ENCODE measurements at places on chromosomes 6 and 20.

- peak; percentile 19 for DNase-seq
Observed at GRCh38 chr6:29553268-29554057, 6.1 kb downstream of the UBD start.

GRCh38 chr6:54288474-54288873, 19.8 kb upstream of the TINAG start:
- no peak for DNase-seq

DNA sequence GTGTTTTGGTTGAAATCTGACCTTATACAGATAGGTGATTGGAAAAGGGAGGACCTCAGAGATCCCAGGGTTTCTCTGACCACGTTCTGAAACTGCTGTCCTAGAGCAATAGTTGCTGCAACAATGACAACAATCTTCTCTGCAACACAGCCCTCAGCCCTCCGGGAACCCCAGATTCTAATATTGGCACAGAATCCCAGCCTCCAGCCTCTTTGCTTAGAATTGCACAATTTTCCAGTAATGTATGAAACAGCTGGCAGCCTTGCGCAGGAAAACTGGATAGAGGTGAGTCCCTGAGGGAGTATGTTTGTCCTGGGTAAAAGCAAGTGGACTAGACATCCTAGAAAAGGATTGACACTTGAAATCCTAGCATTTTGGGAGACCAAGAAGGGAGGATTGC, 30.4 kb upstream of the PNRC1 start:
- no peak for DNase-seq

DNA sequence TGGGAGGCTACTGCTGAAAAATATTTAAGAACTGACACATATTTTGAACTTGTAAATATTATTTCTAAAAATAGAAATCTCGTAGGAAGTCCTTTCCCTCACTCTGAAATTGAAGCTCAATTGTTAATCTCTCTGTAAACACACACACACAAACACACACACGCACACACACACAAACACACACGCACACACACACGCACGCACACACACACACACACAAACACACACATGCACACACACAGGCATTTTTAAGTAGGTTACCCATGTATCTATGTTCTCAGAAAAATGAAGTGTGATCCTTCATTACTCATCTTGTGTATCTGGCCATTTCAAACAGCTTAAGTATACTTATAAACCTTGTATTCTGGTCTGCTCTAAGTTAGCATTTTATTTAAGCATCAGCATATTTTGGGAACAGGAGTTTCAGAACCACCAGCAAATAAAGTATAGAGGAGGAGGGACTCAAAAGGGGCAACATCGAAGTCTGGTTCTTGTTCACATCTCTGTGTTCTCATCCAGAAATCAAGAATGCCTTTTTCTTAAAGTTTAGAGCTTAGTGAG, 11.6 kb downstream of the CCN6 start:
- DNase-seq = no peak

DNA sequence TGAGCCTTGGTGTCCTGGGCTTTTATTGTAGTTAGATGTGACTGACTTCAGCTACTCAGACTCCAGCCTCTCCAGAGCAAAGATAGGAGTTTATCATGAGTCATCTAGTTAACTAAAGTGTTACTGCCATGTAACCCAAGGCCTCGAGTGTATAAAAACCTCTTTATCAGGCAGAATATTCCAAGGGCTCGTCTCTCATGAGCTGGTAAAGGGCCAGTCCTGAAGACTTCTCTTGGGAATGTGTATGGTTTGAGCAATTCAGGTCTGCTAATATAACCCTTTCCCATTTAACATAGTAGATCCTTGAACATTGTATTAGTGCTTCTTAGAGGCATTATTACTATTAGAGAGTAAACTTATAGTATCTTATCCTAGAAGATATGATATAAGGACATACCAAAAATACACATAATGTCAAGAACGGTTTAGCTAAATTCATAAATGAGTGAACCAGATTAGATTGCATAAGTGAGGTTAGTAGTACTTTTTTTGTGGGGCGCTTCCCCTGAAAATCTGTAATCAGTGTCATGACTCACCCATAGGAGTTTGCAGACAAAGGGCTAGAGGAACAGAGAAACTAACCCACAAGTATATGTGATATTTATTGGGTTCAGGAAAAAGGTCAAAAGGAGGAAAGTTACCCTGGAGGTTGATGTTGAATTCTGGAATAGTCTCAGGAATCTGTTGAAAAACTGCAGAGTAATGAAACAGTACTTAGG, 16.0 kb downstream of the DSE start:
- DNase-seq = no peak

DNA sequence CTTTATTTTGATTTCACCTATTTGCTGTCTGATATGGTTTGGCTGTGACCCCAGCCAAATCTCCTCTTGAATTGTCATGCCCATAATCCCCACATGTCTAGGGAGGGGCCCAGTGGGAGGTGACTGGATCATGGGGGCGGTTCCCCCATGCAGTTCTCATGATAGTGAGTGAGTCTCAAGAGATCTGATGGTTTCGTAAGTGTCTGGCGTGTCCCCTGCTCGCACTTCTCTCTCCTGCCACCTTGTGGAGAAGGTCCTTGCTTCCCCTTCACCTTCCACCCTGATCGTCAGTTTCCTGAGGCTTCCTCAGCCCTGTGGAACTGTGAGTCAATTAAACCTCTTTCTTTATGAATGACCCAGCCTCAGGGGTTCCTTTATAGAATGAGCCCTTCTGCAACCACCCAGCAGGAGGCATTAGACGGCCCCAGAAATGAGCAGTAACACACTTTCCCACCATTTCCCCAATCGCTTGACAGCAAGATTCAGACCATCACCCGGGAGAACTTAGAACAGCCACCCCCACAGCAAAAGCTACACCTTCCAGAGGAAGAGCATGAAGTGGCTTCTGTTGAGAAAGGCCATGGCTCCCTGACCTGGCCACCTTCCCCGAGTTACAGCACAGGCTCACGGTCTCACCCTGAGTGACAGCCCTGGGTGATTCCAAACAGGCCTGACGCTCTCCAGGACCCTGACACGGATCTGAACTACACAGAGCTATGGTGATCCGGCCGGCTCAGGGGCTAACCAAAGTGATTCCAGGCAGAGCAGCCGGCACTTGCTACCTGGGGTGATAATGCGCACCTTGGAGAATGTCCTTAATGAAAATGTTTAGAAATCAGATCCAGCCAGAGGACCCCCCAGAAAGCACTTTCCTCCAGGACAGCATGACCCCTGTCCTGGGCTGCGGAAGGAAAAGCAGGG, 131.2 kb upstream of the CDH4 start:
- DNase-seq = peak; percentile 72

DNA sequence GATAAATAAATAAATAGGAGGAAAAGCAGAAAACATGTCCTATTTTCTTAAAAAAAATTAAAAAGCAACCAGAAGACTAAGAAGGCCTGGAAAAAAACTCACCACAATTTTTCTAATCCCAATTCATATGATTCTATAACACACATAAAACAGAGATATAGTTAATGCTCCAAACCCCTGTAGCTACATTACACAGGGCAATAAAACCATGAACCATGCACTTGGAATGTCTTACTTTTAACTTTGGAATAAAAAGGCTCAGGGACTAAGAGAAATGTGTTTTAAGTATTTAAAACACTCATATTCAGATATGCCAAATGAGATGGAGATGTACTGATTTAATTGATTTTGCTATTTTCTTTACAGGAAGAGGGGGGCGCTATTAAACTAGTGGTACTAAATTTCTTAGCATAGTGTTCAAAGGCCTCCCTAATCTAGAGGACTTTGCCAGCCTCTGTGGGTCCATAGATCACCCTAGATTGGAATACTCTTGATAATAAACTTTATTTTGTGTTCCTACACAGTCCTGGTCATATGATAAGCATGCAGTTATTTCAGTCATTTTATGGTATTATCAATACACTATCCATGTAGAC, 30.3 kb upstream of the GCM1 start:
- no peak for DNase-seq

- no peak for DNase-seq
Observed at GRCh38 chr6:22942403-22942802, 373.0 kb downstream of the HDGFL1 start.

GRCh38 chr6:110351986-110352385, 6.2 kb downstream of the METTL24 start:
- DNase-seq = no peak

- DNase-seq = no peak
Observed at GRCh38 chr6:168015482-168016175, 18.2 kb downstream of the KIF25 start.

GRCh38 chr6:684831-685636, 7.9 kb downstream of the EXOC2 start:
- DNase-seq = no peak

GRCh38 chr6:8218861-8219260, 116.5 kb upstream of the EEF1E1 start:
- DNase-seq = no peak

DNA sequence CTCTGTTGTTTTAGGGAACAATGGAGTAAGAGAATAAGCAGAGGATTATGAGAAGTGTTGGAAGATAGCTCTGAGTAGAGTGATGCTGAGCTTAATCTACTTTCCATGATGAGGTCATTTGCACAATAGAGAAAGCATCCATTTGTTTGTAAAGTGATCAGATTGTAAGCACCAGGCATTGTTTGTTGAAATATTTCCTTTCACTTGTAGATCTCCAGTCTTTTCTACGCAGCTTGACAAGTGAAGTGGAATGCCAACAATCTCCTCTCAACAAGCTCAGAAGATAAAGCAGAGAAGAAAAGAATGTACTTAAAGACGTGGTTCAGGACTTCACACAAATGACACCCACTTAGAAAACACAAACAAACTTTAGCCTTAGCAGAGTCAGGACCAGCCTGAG, 80.1 kb upstream of the MARCKS start:
- DNase-seq = no peak

GRCh38 chr20:49794336-49795134, 18.1 kb upstream of the SLC9A8 start:
- no peak for DNase-seq

DNA sequence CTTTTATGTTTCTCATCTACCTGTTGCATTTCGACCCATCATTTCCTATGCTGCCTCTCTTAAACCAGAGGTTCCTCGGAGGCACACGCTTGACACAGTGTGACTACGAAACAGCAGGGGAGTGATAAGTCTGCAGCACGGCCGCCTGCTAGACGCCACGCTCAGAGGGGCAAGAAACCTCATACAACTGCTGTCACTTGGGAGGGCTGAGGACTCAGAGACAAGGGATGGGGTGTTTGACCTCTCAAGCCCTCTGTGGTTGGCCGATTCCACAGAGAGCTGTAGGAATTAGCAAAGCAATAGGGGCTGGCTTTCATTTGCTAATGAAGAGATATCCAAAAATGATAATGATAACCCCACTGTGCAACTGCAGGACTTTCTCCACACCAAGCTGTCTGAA, 372.5 kb downstream of the ZFAND3 start:
- DNase-seq = no peak

GRCh38 chr6:148407372-148407771, 64.7 kb downstream of the SASH1 start:
- no peak for DNase-seq
